Neural progenitor cell (in vitro differentiated cells): ENCODE measurements at places on chromosomes 4 and X. TPM values are rescaled to one million over a fixed set of nuclear protein-coding genes. Genes with fewer than 3 reads are reported as not detected.

DNA sequence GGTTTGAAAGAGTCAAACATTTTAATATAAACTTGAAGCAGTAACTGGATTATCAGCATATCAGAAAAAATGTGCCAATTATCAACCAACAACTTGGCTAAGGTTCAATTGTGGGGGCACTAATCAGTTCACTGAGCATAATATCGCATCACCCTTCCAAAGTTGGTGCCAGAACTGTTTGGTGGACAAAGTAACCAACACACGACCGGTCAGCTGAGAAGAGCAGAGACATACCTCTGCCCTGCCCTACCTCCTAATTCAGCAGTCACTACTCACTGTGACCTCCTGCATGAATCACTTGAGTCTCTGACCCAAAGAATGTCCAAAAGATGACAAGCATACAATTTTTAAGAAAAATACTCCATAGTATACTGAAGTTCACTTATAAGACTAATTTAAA, 53.2 kb downstream of the TSPAN5 start:
- H3K4me1 ChIP-seq = peaks cover 25% of the 10 kb centered on the region
- H3K27ac ChIP-seq = no peak overlapping the region
- H3K27me3 ChIP-seq = no peaks in the 10 kb centered on the region
- DNase-seq = no peak

DNA sequence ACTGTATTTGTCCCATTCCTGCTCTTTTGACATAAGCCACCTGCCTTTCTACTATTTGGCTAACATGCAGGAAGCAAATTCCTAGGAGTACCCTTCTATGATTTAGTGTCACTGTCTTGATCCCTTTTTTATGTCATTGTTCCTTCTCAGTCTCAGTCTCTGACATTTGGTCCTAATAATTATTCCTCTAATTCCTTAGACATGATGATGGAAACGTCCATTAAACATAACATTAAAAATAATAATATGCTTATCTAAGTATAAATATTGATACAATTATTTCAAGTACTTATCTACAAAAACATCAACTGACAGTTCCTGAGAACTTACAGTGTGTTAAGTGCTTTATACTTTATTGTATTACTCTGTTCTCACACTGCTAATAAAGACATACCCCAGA, 857.0 kb upstream of the LCORL start:
- peaks cover 6% of the 10 kb centered on the region for H3K4me1 ChIP-seq
- H3K4me3 ChIP-seq = no peak overlapping the region
- DNase-seq = no peak
- no peaks in the 10 kb centered on the region for H3K36me3 ChIP-seq
- H3K27me3 ChIP-seq = no peaks in the 10 kb centered on the region

- peaks cover 10% of the 10 kb centered on the region for H3K27me3 ChIP-seq
- no peak for DNase-seq
- H3K4me1 ChIP-seq = no peaks in the 10 kb centered on the region
- no peak overlapping the region for H3K27ac ChIP-seq
- no peak overlapping the region for H3K4me3 ChIP-seq
- H3K36me3 ChIP-seq = no peaks in the 10 kb centered on the region
Observed at GRCh38 chr4:4254666-4255065, 6.6 kb upstream of the TMEM128 start.

DNA sequence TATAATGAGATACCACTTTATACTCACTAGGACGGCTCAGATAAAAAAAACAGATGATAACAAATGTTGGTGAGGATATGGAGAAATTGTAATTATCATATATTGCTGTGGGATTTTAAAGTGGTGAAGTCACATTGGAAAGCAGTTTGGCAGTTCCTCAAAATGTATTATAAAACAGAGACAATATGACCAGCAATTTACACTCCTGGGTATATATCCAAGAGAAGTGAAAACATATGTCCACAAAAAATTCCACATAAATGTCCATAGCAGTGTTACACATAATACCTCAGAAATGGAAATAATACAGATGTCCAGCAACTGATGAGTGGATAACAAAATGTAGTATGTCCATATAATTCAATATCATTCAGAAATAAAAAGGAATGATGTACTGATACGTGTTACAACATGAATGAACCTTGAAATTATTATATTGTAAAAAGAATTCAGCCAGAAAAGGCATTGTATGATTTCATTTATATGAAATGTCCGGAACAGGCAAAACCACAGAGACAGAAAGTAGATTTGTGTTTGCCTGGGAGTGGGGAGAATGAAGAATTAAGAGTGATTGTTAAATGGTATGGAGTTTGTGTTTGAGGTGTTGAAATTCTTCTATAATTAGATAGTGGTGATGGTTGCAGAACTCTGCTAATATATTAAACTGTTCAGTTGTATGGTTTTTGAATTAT, 220.9 kb downstream of the SLC7A11 start:
- no peaks in the 10 kb centered on the region for H3K4me1 ChIP-seq
- H3K36me3 ChIP-seq = no peaks in the 10 kb centered on the region
- no peak overlapping the region for H3K4me3 ChIP-seq
- H3K27ac ChIP-seq = no peak overlapping the region
- DNase-seq = no peak
- H3K27me3 ChIP-seq = no peaks in the 10 kb centered on the region

The MAN2B2 gene
- total RNA-seq = 2.7 and 6.3 TPM in 2 replicates

- H3K4me1 ChIP-seq = no peaks in the 10 kb centered on the region
- H3K27me3 ChIP-seq = no peaks in the 10 kb centered on the region
- DNase-seq = no peak
- H3K27ac ChIP-seq = no peak overlapping the region
- H3K4me3 ChIP-seq = no peak overlapping the region
- H3K36me3 ChIP-seq = no peaks in the 10 kb centered on the region
Observed at GRCh38 chrX:120145295-120145925, 13.0 kb upstream of the RHOXF2 start.
